Upper lobe of right lung (tissue), 1 donor: ENCODE measurements at places on chromosomes 3 and 15.

GRCh38 chr3:187944390-187945179, 199.3 kb upstream of the BCL6 start:
- no peak for DNase-seq

- DNase-seq = no peak
Measured at GRCh38 chr3:170766823-170767575, 103.0 kb downstream of the RPL22L1 start.

- no peak for DNase-seq
Measured at GRCh38 chr3:105806359-105806758, 62.5 kb downstream of the CBLB start.

- no peak for DNase-seq
Measured at GRCh38 chr3:29392625-29393388, 111.9 kb downstream of the RBMS3 start.

- DNase-seq = peak; percentile 66
Measured at GRCh38 chr3:75294124-75294523, 370.0 kb upstream of the FRG2C start.

GRCh38 chr3:109648027-109648426, 310.7 kb upstream of the DPPA4 start:
- DNase-seq = no peak

- no peak for DNase-seq
Measured at GRCh38 chr15:39125904-39126303, 455.0 kb upstream of the THBS1 start.

DNA sequence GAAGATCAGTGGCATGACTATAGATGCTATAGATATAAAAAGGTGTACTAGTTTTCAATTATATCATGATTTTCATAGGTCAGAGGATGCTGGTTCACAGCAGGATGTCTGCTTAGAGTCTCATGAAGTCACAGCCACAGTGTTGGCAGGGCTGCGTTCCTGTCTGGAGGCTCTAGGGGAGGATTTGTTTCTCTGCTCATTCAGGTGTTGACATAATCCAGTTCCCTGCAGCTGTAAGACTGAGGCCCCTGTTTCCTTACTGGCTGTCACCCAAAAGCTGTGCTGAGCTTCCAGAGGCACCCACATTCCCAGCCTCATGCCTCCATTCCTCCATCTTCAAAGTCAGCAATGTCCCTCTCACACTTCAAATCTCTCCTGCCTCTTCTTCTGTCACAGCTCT, 170.7 kb downstream of the OCA2 start:
- DNase-seq = no peak

DNA sequence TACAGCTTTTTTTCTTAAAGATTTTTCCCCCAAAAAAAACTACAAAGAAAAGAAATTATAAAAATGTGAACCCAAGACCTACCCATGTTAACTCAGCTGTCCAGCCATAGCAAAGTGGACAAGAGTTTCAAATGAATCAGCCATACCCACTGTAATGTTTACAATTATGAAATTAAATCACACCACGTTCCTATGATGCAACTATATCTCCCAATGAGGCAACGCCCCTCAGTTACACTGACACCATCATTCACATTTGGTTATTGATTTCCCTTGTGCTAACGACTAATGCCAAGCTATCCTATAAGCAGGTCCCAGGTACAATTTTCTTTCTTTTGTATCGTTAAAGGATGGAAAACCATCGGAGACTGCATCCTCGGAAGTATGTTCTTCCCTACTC, 115.1 kb upstream of the ICE2 start:
- no peak for DNase-seq

DNA sequence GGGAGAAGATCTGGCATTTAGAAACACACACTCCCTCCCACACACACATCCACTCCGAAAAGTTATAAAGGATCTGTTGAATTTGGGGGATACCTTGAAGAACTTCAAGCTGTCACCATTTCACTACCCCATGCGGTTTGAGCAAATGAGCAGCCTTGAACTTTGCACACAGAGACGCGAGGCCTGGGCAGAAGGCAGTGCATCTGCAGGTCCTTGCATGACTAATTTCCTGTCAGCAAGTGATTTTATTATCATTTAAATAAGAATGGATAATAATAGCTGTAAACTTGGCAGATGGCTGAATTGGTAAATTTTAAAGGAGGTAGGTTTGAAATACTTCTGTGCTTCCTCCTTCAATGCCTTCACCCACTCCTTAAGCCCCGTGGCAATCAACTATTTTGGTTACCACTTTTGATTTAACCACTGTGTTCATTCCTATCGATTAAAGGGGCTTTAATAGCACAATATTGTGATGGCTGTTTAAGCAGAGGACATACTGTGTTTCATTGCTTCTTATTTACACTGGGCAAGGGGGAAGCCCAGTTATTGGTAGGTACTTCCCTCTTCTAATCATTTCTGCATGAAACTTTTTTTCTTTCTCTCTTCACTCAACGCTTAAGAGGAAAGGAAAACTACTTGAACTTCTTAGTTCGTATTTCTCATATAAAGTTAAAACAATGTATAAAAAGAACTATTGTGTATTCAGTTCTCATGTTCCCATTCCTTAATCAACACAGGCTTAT, 108.1 kb downstream of the ROBO2 start:
- no peak for DNase-seq

DNA sequence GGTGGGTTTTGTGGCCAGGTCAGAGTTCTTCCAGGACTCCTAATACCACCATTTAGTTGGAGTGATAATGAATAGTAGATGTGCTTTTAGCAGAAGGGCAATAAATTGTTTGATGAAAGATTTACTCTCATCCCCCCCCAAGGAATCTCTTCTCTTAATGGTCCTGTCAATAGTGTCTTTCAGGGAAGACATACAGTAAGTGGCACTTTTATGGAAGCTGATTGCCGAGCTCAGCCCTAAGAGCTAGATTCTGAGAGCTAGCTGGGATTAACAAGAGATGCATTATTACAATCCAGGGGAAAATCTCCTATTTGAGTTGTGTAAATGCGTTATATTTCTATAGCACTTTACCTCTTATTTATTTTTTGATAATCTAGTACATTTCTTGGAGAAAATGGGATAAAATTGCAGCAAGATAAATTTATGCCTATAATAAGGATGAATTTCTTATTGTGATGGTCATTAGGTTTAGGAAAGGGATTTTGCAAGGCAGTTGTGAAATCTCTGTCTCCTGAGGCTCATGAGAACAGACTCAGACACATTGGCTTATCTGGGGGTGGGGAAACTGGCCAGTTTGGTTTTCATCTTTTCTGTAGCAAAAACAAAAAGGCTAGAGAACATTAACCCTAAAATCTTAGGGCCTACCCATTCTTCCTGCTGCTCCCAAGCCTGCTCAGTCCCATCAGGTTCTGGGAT, 41.6 kb upstream of the CLSTN2 start:
- DNase-seq = no peak

DNA sequence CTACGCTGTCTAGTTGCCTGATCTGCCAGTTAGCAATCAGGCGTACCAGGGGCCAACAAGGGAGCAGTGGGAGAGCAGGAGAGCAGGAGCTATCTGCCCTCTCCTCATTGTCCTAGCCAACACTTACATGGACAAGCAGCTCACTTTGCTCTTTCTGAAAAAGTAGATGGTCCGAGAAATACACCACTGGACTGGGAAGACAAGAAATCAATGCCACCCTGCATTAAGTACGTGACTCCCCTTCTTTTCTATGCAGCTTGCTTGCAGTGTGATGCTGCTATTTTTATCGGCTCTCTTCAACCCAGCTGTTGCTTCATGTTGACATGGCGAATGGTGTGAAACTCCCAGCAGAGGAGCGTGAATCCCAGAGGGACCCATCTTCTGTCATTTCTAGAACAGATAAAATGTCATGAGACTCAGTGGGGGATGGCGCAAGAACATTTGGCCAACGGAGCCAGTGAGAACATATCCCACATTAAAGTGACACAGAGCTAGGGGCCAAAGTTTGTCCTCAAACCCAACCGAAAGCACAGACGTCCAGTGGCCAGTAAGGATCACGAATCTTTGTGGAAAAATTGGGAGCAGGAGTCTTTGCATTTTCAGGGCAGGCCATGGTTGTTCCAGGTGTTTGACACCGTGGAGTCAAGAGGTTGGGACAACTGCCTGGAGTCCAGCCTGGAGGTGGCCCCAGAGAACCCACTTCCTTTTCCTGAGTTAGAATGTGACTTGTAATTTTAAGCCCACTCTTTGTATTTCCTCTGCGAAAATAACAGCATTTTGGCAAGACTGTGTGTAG, 53.7 kb upstream of the MEF2A start:
- DNase-seq = no peak

DNA sequence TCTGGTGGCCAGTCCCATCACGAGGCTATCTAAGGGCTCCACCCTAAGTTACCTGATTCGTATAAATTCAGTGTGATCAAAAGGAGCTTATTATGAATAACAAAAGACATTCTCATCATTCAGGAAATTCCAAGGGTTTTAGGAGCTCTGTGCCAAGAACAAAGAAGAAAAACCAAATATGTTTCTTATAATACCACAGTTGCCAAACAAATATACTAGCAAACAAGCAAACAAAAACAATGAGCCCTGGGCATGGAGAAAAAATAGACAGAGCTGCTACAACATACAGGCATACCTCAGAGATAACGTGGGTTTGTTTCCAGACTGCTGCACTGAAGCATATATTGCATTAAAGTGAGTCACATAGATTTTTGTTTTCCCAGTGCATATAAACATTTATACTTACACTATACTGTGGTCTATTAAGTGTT, 20.2 kb upstream of the CFAP161 start:
- DNase-seq = no peak

DNA sequence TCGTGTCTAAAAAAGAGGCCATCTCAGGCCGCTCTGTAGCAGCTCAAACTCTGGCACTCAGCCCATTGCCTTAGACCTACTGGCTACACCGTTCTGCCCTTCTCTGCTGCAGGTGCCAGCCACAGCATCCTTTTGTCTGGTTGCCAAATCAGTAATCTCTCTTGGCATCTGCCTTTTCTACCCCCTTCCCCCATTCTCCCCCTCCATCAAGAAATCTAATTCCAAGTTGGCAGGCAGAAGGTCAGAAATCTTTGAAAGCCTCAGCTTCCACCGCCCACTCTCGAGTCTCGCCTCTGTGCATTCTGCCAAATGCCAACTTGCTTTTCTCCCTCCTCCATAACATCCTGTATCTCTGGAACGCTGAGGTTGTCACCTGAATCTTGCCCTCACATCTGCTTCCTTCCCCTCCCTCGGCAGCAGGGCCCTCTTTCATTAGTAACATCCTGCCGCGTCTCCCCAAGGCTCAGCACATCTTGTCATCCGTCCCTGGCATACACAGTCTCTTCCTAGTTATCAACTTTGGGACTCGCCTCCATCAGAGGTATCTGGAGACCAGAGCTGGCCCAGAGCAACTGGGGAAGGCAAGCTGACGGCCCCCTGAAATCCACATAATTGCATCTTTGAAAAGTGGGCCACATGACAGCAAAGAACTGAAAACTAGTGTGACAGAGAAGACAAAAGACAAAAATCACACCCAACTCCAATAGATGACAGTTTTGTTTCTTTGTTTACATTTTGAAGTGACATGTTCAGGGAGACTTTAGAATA, 312.0 kb upstream of the CCDC54 start:
- no peak for DNase-seq

GRCh38 chr15:101534376-101534970, 45.0 kb upstream of the PCSK6 start:
- DNase-seq = no peak

DNA sequence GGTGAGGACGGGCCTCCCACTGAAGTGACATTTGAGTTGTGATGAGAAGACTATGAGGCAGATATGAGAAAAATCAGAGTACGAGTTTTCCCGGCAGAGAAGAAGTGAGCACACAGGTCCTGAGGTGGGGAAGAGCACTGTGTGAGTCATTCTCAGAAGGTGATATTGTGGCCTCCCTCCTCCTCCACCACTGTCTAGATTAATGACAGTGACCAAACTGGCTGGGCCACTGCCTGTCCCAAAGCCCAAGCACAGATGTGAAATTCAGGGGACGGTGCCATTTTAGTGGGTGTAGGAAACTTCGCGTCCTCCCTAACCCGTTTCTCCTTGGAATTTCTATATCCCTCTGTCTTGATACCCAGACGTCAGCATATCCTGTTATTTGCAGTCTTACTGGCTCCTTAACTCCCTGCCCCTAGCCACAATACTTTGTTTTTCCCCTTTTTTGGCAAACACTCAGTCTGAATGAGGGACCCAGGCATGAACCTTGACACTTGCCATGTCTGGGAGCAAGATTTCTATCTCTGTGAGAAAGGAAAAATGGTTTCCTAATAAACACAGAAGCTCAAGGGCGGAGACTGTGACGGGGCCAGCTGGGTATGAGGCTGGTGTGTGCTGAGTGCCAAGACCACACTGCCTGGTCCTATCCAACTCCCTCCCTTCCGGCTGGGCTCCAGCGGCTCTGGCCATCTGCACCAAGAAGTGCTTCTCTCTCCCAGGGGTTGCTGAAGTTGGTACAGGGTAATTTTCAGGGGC, 15.2 kb downstream of the PRICKLE2 start:
- DNase-seq = peak; percentile 67

- DNase-seq = peak; percentile 35
Measured at GRCh38 chr15:74167891-74168331, 5.6 kb upstream of the ISLR start.

GRCh38 chr15:76343313-76343996, 6.9 kb downstream of the ISL2 start:
- no peak for DNase-seq

DNA sequence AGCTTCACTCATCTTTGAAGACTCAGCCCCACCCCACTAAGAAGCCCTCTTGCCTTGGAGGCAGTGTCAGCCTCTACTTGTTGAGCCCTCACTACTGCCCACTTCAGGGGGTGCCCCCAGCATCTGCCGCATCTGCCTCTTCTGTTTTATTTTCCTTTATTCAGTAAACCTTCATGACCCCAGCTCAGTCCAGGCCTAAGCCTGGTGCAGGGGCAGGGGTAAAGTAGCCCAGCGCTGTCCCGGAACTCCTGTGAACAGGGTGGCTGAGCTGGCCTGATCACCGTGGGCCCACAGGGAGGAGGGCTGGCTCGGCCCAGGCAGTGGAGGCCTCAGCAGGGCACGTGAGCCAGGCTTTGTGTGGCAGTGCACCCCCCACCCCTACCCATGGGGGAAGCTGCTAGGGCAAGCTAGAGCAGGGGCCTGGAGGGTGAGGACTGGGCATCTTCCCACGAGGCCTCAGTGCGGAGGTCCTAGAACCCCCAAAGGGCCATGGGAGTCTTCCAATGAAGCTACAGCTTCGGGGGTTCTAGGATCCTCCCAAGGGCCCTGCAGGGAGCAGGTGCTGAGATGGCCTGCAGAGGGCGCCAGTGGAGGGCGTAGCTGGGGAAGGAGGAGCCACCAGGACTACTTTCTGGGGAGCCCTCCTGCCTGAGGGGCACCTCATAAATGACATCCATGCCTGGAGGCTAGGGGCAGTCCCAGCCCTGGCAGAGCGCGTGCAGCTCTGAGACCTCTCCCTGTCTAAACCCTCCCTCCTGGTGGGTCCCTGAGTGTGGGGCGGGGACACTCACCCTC, 36.0 kb downstream of the TSPAN3 start:
- DNase-seq = peak; percentile 74

- no peak for DNase-seq
Measured at GRCh38 chr15:52414936-52415335, 113.7 kb downstream of the MYO5A start.

DNA sequence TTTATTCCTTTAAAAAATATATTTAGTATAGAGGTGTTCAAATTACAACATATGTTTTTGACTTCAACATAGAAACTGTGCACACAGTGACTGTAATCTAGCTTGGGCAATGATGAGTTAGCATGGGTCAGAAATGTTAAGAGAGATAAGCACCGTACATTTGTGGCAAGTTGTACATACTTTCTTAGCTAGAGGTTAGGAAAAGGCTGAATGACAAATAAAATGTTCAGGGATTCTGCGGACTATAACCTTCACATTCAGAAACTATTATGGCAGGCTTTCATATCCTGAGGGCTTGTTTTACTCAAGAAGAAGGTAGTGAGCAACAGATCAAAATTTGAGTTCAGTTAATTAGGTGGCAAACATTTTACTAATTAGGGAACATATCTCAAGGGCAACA, 379.7 kb upstream of the EPHA6 start:
- DNase-seq = no peak
